ENCODE measurements at places on chromosomes 4 and X.
A peak's percentile ranks its signal among the peaks of the same experiment; 100 is the strongest.

DNA sequence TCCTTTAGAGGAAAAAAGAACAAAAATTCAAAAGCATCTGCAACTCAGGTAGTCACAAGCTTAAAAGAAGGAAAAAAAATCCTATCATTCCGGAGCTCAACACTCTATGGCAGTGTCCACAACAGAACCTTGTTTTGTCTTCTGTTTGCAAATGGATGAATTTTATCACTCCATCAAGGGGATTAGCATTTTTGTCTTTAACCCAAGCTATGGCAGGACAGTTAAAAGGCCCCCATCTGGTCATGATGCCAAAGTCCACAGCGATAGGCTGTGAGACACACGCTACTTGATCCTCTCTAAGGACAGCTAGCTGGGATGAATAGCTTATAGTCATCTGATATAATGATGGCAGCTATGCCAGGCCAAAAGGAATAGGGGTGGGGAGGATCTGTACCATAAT is 16.6 kb downstream of the AMER1 start:
- no peak for DNase-seq

DNA sequence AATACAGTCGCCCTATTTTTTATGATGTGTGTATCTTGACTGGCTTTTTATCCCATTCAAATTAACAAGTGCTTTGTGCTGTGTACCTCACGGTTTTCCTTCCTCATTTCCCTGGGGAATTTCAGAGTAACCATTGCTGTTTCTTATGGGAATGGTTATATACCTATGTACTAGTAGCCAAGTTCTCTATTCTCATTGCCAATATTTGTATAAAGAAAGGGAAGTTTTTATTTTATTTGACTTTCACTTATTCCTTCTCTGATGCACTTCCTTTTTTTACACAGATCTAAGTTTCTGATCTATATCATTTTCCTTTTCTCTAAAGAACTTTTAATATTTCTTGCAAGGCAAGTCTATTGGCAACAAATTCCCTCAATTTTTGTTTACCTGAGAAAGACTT is 181.3 kb downstream of the SOWAHB start:
- DNase-seq, result no peak

- DNase-seq, result peak; percentile 19
Observed at GRCh38 chr4:21882051-21882839, 66.3 kb downstream of the KCNIP4 start.

DNA sequence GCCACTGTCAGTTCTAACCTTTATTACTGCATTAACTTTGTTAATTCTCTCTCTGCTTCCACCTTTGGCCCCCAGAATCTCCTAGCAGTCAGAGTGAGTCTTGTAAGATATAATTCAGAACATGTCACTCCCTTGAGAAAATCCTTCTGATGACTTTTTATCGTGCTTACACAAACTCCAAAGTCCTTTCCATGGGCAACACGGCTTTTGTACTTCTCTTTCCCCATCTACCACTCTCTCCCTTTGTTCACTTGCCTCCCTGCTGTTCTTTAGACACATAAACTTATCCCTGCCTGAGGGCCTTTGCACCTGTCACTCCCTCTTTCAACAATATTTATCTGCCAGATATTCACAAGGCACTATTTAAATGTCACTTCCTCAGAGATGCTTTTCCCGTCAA is 64.8 kb downstream of the MAOB start:
- DNase-seq, result no peak

DNA sequence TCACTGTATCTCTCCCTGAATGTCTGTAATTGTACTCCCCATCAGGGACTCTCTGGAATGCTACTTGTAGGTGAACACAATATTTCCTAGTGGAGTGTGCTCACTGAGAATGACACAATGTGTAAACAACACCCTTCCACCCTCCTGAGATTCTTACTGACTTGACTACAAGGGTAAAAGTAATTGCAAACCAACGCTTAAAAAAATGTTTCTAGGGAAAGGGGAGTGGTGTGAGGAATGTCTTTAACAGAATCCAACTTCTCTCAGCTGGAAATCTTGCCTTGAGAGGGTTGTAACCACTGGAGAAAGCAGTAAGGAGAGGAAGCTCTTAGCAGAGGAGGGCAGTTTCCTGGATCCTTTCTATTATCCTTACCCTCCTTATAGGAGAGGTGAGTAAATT is 5.1 kb upstream of the RAPGEF2 start:
- peak; percentile 58 for DNase-seq

GRCh38 chr4:109234596-109234995 is 67.9 kb downstream of the COL25A1 start:
- DNase-seq, result no peak

- DNase-seq, result peak; percentile 85
Observed at GRCh38 chr4:129988957-129989356, 893.0 kb downstream of the C4orf33 start.

GRCh38 chr4:4618847-4619246 is 77.0 kb upstream of the STX18 start:
- no peak for DNase-seq

- no peak for DNase-seq
Observed at GRCh38 chr4:102575369-102576129, 74.4 kb downstream of the NFKB1 start.

Measured in renal cortical epithelial cell (primary cell).